Cardiac fibroblast (primary cell): ENCODE measurements at places on chromosomes 11 and 22.

- no peak for DNase-seq
Measured at GRCh38 chr11:99505831-99506230, 485.1 kb downstream of the CNTN5 start.

- no peak for DNase-seq
Measured at GRCh38 chr22:19757985-19758895, 2.3 kb upstream of the TBX1 start.

GRCh38 chr11:35479731-35480130, 45.7 kb downstream of the PAMR1 start:
- DNase-seq = no peak

GRCh38 chr11:33569333-33569732, 131.3 kb downstream of the C11orf91 start:
- DNase-seq = no peak

DNA sequence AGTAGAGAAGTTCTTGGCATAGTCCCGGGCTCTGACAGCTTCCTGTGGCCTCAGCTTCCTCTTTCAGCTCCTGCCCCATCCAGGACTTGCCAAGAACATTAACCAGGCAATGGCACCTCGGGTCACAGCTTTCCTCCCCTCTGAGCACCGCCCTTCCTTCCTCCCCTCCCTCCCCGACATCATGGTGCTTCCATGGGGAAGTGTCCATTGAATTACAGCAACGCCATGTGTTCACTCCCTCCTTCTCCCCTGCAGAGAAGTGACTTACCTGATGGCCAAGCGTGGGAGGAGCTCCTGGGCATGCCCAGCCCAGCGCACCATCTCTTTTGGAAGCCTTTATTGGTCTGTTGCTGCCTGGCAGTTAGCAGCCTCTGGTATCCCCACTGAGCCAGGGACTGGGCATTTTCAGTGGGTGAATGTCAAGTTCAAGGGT, 25.8 kb upstream of the DAGLA start:
- DNase-seq = peak; percentile 42

DNA sequence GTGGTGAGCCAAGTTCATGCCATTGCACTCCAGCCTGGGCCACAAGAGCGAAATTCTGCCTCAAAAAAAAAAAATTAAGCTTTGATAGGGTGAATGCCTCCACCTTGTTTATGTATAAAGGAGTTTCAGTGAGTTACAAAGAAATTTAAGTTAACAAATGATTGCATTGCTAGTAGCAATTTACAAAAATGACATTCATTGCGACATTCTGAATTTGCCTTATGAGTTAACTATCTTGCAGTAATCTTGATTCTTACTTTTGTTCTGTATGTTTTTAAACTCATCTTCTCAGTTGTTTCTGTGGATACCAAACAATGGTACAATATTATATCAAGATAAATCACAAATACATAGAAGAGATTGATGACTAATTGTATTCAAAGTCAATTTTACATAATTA, 207.0 kb downstream of the DDX10 start:
- peak; percentile 26 for DNase-seq

DNA sequence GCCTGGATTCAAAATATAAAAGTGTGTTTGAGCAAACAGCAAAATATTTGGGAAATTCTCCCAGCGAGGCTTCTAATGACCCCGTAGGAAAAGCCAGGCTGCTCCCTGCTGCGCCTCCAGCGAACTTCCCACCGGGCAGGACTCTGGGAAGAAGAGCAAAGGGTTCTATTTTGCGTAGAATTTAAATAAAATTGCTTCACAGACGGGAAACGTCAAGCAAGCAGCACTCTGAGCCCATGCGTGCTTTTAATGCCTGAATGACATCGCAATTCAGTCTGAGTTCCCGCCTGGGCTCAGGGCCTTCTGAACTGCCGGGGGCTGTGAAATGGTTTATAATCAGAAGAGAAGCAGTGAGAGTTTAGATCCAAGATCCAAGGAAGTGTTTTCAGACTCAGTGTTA, 775.1 kb downstream of the BRD1 start:
- DNase-seq = no peak
